IMR-90 (cell line): ENCODE measurements at places on chromosomes 6 and 20. TPM values are rescaled to one million over a fixed set of nuclear protein-coding genes. Genes with fewer than 3 reads are reported as not detected.

EPPIN gene
- total RNA-seq: not detected in 2 replicates

PREX1 gene
- 0.56 and 0.72 TPM in 2 replicates for total RNA-seq

DNA sequence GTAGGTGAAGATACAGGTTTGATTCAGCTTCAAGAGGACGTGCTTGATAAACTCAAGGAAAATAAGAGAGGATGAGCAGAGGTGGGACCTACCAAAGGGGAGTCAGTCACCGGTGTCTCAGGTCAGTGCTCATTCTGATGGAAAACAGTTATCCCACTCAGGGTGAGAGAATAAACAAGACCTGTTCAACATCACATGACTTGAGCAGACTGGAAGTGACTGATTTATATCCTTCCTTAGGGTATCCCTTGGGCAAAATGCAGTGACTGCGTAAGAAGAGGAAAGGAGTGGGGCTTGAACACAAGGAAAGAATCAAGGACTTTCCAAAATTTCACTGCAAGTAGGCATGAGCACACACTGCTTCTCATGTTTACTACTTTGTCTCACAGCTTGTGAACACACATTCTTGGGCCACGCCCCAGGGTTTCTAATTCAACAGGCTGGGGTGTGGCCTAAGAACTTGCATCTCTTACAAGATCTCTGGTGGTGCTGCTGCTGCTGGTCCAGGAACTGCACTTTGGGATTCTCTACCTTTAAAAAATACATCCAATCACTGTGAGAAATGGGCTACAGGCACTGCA lies 11.6 kb downstream of the CST3 start:
- DNase-seq: no peak

CLIC1 gene
- 992 and 1,185 TPM in 2 replicates for total RNA-seq

DNA sequence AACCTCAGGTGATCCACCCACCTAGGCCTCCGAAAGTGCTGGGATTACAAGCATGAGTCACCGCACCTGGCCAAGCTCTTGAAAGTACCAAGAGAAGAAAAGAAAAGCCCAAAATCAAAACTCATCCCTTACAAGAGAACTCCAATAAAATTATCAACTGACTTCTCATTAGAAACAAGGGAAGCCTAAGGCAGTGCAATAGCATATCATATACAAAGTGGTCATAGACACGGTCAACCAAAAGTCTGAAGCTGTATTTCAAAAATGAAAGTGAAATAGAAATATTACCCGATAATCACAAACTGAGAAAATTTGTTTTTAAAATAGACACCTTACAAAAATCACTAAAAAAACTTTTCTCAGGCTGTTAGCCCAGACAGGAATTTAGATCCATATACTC lies 1321.1 kb upstream of the GJE1 start:
- no peak for DNase-seq

GRCh38 chr6:43339168-43339567 lies 30.3 kb downstream of the ZNF318 start:
- DNase-seq: no peak

OR12D3 gene
- total RNA-seq: not detected in 2 replicates
